Chondrocyte (in vitro differentiated cells): ENCODE measurements at places on chromosomes 1 and 21.
A peak's percentile ranks its signal among the peaks of the same experiment; 100 is the strongest.

- DNase-seq = no peak
Measured at GRCh38 chr21:45820171-45821091, 161.1 kb upstream of the COL6A1 start.

DNA sequence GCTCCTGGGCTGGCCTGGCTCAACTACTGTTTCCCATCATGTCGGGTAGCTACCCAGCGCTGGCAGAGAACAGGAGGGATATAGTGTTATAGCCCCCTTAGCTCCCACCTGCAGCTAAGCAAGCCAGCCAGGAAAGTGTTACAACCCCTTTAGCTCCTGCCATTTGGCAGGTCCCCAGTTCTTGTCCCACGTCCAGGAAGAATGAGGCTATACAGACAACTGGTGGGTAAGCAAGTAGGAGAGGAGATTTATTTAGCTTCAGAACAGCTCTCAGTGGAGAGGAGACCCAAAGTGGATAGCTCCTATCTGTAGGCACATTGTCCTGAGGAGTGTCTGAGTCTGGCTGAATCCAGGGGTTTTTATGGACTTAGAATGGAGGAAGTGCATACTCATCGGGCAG lies 741.1 kb upstream of the B3GALT2 start:
- DNase-seq = no peak

DNA sequence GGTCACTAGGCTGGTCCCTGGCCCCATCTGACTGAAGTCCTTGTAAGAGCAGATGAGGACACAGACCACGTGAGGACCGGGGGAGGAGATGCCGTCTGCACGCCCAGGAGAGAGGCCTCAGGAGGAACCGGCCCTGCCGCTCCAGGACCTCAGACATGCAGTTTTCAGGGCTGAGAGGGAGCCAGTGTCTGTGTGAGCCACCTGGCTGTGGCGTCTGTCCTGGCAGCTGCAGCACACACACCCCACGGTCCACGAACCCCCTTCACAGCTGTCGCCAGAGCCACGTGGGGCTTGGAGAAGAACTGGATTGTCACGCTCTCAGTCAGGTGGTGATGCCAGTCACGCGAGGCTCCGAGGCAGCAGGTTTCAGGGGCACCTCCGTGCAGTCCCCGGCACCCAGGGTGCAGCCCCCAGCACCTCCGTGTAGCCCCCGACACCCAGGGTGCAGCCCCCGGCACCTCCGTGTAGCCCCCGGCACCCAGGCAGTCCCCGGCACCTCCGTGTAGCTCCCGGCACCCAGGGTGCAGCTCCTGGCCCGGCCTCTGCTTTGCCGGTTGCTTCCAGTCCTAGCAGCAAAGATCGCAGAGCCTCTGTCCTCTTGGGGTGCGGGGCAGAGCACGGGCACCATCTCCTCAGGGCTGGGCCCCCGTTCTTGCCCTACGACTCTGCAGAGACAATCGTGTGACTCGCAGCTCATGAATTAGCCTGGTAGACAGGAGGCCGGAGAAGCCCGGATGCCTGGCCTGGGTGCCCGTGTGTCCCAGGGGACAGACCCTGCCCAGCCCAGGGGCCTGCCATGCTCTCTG lies 19.0 kb upstream of the SUMO3 start:
- peak; percentile 91 for DNase-seq

DNA sequence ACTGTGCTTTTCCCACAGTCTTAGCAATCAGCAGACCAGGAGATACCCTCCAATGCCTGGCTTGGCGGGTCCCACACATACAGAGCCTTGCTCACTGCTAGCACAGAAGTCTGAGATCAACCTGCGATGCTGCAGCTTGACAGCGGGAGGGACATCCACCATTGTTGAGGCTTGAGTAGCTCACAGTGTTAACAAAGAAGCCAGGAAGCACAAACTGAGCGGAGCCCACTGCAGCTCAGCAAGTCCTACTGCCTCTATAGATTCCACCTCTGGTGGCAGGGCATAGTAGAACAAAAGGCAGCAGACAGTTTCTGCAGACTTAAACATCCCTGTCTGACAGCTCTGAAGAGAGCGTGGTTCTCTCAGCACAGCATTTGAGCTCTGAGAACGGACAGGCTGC lies 33.4 kb downstream of the MNDA start:
- DNase-seq = no peak

DNA sequence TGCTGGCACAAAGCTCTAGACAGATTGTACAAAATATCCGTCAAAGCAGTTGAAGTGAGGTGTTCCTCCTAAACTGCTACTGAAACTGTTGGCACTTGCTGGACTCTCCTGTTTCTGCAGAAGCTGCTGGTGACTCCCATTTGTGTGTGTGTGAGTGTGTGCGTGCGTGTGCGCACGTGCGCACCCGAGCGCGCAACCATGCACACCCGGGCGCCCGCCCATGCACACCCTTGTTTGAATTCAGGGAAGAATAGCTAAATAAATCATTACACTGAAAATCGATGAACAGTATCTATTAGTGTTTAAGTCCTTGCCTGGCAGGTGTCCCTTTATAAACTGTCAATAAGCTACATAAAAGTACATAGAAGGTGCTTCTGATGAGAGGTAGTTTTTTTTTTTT lies 156.4 kb upstream of the B3GALT2 start:
- DNase-seq = no peak
